Stimulated activated CD8-positive, alpha-beta memory T cell treated with anti-CD3 and anti-CD28 coated beads, Interleukin-4, amount 100 ng/mL, for 1 hour (primary cell): ENCODE measurements at places on chromosomes 3 and 15.

DNA sequence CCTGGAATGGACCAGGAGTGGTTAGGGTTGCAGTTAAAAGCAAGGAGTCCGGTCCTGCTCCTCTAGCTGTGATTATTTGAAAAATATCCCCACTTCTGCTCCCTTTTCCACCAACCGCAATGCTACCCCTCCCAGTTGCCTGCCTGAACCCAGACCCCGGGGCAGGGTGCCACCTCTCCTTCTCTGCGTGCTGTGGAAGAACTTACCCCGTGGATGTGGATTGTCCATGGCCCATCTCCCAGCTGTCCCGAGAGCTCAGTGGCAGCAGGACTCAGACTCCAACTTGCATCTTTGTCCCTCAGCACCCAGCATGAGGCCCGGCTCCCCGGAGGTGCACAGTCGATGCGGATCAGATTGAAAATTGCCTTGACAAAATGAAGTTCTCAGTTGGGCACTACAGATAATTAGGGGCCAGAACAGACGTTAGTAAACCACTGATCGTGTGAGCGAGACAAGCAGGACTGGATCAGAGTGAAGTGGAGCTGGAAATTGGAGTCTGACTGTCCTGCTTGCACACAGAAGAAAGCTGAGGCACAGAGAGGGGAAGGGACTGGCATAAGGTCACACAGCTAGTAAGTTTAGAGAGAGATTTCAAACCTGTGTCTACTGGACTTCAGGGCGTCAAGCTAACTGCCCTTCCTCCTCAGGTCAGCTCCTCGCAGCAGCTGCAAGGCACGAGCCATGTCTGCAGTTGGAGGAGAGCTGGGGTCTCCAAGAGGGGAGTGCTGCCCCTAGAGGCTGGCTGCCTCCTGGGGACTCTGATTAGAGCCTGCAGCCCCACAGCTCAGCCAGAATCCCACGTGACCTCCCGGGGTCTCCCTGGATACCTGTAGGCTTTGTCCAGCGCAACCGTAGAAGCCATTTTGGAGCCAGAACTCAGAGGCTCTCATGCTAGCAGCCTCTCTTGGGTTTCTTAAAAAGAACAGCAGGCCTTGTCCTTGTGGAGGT, 14.7 kb downstream of the SLC6A1 start:
- no peak for DNase-seq

DNA sequence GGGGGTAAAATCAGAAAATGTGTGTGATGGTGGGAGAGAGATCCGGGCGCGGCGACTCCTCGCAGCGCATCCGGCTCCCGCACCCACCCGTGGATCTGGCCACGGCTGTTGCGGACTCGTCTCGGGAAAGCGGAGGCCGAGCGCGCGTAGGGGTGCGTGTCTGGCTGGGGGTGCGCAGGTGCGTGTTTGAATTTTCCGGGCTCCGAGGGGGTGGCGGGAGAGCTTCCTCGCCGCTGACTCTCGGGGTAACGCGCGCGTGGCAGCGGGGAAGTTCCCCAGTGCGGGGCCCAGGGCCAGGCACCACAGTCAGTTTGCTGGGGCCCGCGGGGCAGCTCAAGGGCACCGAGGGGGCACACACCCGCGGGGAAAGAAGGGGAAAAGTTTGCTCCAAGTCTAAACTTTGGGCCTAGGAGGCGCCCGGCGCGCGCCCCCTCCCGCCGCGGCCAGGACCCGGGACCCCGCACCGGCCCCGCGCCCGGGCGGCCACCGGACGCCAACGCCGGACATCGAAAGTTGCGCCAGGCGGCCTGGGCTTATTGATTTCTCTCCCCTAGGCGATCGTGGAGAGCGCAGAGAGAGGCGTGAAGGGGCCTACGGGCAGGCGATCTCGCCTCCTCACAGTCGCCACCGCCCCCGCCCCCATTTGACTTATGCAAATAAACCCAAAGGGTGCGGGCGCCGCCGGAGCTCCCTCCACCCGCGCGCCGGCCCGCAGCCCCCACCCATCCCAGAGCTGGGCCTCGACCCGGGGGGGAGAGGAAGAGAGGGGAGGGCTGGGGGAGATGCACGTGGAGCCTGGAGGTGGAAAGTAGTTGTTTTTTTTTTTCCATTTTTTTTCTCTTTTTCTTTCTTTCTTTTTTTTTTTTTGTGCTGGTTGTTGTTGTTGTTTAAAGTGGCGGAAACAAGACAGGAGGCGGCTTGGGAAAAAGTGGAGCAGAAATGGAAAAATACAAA, 639 bp downstream of the FOXP1 start:
- no peak for DNase-seq

GRCh38 chr3:187504435-187504834, 136.2 kb downstream of the RTP4 start:
- no peak for DNase-seq

DNA sequence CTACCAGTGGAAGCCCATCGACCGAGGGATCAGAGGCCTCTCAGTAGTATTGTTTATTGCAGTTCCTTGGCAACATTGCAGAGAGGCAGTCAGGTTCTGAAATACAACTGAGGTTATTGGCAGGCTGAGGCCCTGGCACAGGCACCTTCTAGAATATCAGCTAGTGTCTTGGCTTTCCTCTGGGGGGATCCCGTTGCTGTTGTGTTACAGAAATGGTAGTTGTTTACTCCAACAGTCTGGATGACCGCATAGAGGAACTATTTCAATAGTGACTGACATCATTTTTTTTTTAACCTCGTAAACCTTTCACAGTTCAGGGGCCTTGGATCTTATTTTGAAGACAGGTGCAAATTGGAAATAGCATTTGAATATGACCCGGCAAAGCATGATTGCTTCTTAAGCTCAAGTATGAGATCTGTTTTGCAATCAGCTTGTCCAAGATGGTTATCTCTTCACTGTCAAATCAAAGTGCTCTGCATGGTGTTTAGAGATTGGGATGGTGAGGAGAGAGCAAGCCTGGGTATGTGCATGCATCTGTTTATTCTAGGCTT, 63.9 kb downstream of the PGPEP1L start:
- no peak for DNase-seq

DNA sequence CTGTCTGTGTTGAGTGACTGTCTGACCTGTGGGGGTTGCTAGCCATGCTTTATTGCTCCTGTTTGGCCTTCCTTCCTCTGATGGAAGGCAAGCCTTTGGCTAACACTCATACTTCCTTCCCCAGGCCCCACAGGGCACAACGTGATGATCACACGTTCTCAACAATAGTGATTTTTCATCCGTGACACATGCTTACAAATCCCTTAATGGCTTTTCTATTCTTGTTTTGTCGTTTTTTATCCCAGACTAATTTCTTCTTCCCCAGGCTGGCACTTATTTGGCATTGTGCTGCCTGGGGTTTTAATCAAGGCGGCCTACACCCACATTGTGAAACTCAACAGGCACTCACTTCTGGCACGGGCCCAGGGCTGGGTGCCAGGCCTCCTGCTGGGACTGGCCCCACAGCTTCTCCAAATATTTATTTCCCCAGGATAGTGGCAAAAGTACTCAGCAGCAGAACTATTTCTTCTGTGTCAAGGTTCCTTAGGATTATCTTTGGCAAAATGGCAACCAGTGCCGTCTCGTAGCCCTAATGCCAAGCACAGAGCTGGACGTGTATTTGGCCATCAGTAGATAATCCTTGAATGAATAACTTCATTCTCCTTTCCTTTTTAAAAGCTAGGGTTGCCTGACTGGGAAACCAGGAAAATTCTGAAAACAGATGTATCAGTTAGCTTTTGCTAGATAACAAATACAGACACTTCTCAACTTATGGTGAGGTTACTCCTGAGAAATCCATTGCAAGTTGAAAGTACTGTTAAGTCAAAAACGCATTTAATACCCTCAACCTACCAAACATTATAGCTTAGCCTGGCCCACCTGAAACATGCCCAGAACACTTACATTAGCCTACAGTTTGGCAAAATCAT, 30.6 kb downstream of the CMTM7 start:
- no peak for DNase-seq

- DNase-seq = no peak
Measured at GRCh38 chr3:122366379-122366749, 16.7 kb downstream of the MIX23 start.

GRCh38 chr15:82263350-82263749, 732 bp downstream of the SAXO2 start:
- no peak for DNase-seq

GRCh38 chr15:88385078-88385700, 82.0 kb downstream of the MRPL46 start:
- no peak for DNase-seq
